ENCODE measurements at places on chromosomes 2 and 18. TPM values are rescaled to one million over a fixed set of nuclear protein-coding genes. Genes with fewer than 3 reads are reported as not detected.

LMAN1 gene
- 144 TPM for total RNA-seq

DPP10 gene
- not detected for total RNA-seq

FABP1 gene
- total RNA-seq, result not detected

WDR54 gene
- 60.2 TPM for total RNA-seq

CCDC74B gene
- 1.7 TPM for total RNA-seq

SERPINB7 gene
- not detected for total RNA-seq

DSG3 gene
- not detected for total RNA-seq

IL1RL2 gene
- total RNA-seq, result not detected

GNAL gene
- 3.6 TPM for total RNA-seq

ANO7 gene
- total RNA-seq, result 0.61 TPM

C18orf54 gene
- 11.7 TPM for total RNA-seq

NT5DC4 gene
- not detected for total RNA-seq

STEAP3 gene
- total RNA-seq, result 0.05 TPM

LYPD1 gene
- total RNA-seq, result not detected

RPIA gene
- 39.3 TPM for total RNA-seq

PARD3B gene
- total RNA-seq, result 0.83 TPM

ABCG8 gene
- not detected for total RNA-seq

CXCR4 gene
- total RNA-seq, result 248 TPM

ARL6IP6 gene
- 38.6 TPM for total RNA-seq

CFAP210 gene
- total RNA-seq, result not detected

TLX2 gene
- total RNA-seq, result 1.2 TPM

PAX8 gene
- 0.66 TPM for total RNA-seq

SANBR gene
- total RNA-seq, result 5.6 TPM

CCDC148 gene
- not detected for total RNA-seq

ALMS1 gene
- total RNA-seq, result 16.9 TPM

RND3 gene
- total RNA-seq, result not detected

MGAT4A gene
- total RNA-seq, result 120 TPM

NYAP2 gene
- not detected for total RNA-seq

EVA1A gene
- not detected for total RNA-seq

BOLL gene
- not detected for total RNA-seq

C2orf49 gene
- 20.1 TPM for total RNA-seq

CROCC2 gene
- total RNA-seq, result not detected

UGT1A3 gene
- not detected for total RNA-seq

GKN1 gene
- not detected for total RNA-seq

MAP3K19 gene
- not detected for total RNA-seq

LRRFIP1 gene
- 217 TPM for total RNA-seq

AKAIN1 gene
- total RNA-seq, result not detected

RBKS gene
- 1.6 TPM for total RNA-seq

TUBB8B gene
- total RNA-seq, result not detected

CUL3 gene
- 82.3 TPM for total RNA-seq

AOX1 gene
- total RNA-seq, result 0.32 TPM

RPRM gene
- total RNA-seq, result 0.41 TPM
